ENCODE measurements at places on chromosomes 4 and X. TPM values are rescaled to one million over a fixed set of nuclear protein-coding genes. Genes with fewer than 3 reads are reported as not detected.

Gene NSUN7
- 3.5 TPM for total RNA-seq

Gene DAPP1
- 10.5 TPM for total RNA-seq

Gene EDA2R
- 2.7 TPM for total RNA-seq

Gene CORIN
- 1.4 TPM for total RNA-seq

Gene ATG4A
- 20.6 TPM for total RNA-seq

Gene SLC39A8
- 8.2 TPM for total RNA-seq

Gene DMP1
- total RNA-seq = not detected

Gene RPS6KA6
- total RNA-seq = 10.3 TPM

All from tongue (tissue), 3 donors.